ENCODE measurements at places on chromosomes 2 and 18. TPM values are rescaled to one million over a fixed set of nuclear protein-coding genes. Genes with fewer than 3 reads are reported as not detected.

DNA sequence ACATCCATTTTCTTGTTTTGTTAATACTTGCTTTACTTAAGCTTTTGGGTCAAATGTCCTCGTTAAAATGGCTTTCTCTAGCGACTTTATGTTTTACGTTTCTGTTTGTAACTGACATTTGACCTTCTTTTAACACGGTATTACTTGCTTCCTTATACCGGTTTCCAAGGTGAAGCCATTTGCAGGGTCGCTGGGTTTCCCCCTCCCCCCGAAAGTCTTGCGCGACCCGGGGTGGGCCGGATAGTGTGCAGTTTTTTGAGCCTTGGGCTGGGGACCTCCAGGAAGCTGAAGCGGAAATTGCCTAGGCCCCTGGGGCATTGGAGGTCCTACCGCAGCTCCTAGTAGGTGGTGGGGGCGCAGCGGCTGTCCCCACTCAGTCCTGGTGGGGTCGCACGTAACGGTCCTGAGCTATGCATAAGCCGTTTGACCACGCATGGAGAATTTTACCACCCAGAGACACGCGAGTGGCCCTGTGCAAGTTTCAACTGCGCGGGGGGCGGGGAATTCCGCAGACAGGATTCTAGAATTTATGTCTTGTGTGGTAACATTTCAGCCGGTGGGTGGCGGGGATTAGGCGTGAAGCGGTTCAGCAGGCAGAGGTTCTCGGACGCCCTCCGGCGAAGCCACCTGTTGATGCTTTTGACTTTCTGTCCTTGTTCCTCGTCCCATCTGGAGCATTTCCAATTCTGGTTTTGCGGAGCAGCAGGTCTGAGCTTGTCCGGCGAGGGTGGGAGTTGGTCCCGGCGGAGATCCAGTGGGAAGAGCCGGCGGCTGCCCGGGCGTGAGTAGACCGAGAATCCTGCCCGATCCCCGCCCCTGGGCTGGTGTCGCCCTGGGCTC lies 2.4 kb downstream of the CFLAR start:
- DNase-seq: peak; percentile 92

GRCh38 chr18:51687845-51688585 lies 490.5 kb upstream of the MEX3C start:
- DNase-seq: no peak

HS6ST1 gene
- total RNA-seq: 14.3 TPM

- DNase-seq: no peak
These were observed 228.3 kb downstream of the SEPTIN10 start for GRCh38 chr2:109385506-109385905.

GPR155 gene
- total RNA-seq: 11.2 TPM

RNPEPL1 gene
- total RNA-seq: 67.6 TPM

KIF5C gene
- total RNA-seq: 1.1 TPM

GRCh38 chr2:176637486-176638166 lies 368.4 kb downstream of the MTX2 start:
- peak; percentile 62 for DNase-seq

CFAP221 gene
- 0.91 TPM for total RNA-seq

DNA sequence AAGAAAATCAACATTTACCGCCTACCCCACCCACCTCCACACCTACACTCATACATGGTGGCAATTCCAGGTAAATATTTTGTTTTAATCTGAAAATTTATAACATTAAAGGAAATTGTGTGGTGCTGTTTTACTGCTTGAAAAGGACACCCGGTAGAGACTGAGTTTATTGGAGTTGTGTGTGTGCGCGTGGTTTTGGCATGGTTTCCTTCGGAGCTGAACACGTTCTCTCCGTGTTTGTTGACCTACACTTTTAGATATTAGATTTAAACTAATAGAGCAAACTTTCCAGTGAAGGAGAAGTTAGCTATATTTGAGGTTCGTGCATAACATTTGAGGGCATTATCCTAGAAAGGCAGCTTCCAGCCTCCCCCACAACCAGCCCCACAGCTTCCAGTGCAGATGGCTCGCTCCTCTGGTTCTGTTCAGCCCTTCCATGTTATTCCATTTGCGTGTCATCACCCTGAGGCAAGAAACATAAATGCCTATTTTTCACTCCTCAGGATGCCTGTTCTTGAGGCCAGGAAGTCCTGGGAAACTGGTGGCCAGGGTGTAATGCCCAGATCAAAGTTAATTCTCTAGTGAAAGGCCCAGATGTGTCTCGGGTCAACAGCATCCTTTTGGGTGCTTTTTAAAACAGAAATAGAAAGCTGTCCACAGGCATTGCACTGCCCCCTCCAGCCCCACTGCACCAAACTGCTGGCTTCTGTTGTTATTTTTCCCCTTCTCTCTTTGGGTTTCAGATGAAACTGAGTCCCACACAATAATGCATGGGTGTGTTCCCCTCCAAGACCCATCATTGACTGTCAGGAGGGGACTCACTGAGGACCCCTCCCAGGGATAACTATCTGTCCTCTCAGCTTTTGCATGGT lies 190.2 kb downstream of the SETBP1 start:
- DNase-seq: no peak
